ENCODE measurements at places on chromosomes 1 and 21.
A peak's percentile ranks its signal among the peaks of the same experiment; 100 is the strongest.

GRCh38 chr1:202862679-202863560 lies 26.0 kb downstream of the RABIF start:
- no peak overlapping the region for H3K27ac ChIP-seq
- DNase-seq = no peak
- peaks cover 31% of the 10 kb centered on the region for H3K4me1 ChIP-seq
- H3K4me3 ChIP-seq = no peak overlapping the region

- H3K36me3 ChIP-seq = no peaks in the 10 kb centered on the region
- no peaks in the 10 kb centered on the region for H3K4me1 ChIP-seq
- no peak for DNase-seq
- no peak overlapping the region for H3K4me3 ChIP-seq
These were observed 620.9 kb upstream of the USP24 start for GRCh38 chr1:55836086-55836485.

GRCh38 chr1:60152891-60153290 lies 79.3 kb upstream of the C1orf87 start:
- no peak overlapping the region for H3K4me3 ChIP-seq
- H3K4me1 ChIP-seq = no peaks in the 10 kb centered on the region
- H3K27me3 ChIP-seq = no peaks in the 10 kb centered on the region
- H3K27ac ChIP-seq = no peak overlapping the region
- H3K36me3 ChIP-seq = no peaks in the 10 kb centered on the region

GRCh38 chr1:202038688-202039346 lies 28.4 kb downstream of the ELF3 start:
- H3K4me3 ChIP-seq = no peak overlapping the region
- DNase-seq = no peak
- H3K4me1 ChIP-seq = no peaks in the 10 kb centered on the region
- no peak overlapping the region for H3K27ac ChIP-seq
- no peaks in the 10 kb centered on the region for H3K36me3 ChIP-seq

DNA sequence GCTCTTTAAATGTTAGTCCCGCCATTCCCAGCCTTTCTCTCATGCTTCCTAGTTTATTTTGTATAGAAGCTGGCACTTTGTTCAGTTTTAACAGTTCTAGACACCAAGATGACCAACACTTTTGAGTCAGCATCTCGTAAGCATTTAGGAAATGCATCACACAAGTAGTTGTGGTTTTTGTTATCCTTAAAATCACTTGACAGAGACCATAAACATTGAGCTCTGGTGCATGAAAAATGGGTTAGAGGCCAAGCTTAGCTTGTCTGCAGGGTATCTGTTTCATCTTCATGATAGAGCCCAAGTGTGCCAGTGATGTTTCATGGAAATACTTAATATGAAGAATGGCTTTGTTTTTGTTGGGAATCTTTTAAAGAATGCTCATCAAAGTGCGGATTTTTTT lies 159.7 kb downstream of the DISP1 start:
- no peaks in the 10 kb centered on the region for H3K4me1 ChIP-seq
- no peak overlapping the region for H3K27ac ChIP-seq
- DNase-seq = no peak
- H3K36me3 ChIP-seq = no peaks in the 10 kb centered on the region

GRCh38 chr1:93207211-93207610 lies 26.7 kb downstream of the CCDC18 start:
- DNase-seq = no peak
- no peaks in the 10 kb centered on the region for H3K4me1 ChIP-seq
- H3K36me3 ChIP-seq = peaks cover 31% of the 10 kb centered on the region
- no peak overlapping the region for H3K27ac ChIP-seq
- no peak overlapping the region for H3K4me3 ChIP-seq

- H3K27me3 ChIP-seq = no peaks in the 10 kb centered on the region
- H3K4me3 ChIP-seq = no peak overlapping the region
- no peak for DNase-seq
- no peak overlapping the region for H3K27ac ChIP-seq
- H3K36me3 ChIP-seq = no peaks in the 10 kb centered on the region
These were observed 179.3 kb upstream of the ZNF644 start for GRCh38 chr1:91201176-91201575.

GRCh38 chr1:183277821-183278738 lies 92.0 kb downstream of the LAMC2 start:
- H3K27ac ChIP-seq = peak overlapping the region; percentile 96
- no peak overlapping the region for H3K4me3 ChIP-seq
- H3K27me3 ChIP-seq = no peaks in the 10 kb centered on the region
- DNase-seq = no peak
- peaks cover 39% of the 10 kb centered on the region for H3K4me1 ChIP-seq

DNA sequence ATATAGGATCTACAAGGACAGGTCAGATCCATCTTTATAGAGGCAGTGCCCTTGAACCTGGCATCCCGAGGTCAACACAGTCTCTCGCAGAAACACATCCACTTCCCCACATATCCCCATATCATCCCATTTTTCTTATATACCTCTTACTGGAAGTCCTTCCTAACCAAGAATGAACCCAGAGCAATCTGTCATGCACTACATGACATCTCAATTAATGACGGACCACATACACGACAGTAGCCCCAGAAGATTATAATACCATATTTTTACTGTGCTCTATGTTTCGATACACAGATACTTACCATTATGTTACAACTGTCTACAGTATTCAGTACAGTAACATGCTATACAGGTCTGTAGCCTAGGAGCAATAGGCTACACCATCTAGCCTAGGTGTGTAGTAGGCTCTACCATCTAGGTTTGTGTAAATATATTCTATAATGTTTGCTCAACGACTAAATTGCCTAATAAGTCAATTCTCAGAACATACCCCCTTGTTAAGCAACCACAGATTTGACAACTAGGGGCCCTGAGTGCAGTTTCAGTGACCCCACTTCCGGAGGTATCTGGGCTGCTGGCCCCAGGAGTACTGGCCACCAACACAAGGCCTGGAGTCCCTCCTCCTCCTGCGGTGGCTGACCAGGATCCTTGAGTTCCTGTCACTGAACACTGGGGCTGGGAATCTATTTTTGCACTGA lies 28.1 kb downstream of the PTPN14 start:
- no peak overlapping the region for H3K4me3 ChIP-seq
- H3K4me1 ChIP-seq = peaks cover 15% of the 10 kb centered on the region
- no peaks in the 10 kb centered on the region for H3K36me3 ChIP-seq
- H3K27me3 ChIP-seq = no peaks in the 10 kb centered on the region
- DNase-seq = no peak
- no peak overlapping the region for H3K27ac ChIP-seq

DNA sequence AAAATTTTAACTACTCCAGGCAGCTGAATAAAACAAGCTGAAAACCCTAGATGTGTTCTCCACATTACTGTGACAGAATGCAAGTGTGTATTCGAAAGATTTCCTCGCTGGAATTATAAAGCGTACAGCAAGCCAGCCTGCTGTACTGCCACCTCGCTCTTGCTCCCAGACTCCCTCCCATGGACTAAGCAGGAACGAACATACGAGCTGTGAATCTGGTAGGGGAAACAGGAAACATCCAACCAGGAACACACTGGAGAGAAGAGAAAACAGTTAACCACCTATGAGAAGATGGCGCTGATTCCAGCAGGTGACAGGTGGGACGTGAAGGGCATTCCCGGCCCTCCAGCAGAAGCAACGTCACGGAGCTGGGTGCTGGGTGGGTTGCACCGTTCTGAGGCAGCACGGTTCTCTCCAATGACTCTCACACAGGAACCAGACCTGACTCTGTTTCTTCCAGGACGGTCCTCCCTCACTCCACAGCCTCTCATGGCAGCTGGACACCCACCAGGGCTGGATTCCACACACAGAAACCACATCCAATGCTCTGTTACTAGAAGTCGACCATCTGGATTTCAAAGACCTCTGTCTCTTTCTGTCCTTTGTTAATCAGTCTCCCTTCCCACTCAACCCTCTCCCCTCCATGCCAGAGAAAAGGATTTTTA lies 219.2 kb downstream of the RERE start:
- no peak for DNase-seq
- peaks cover 14% of the 10 kb centered on the region for H3K4me1 ChIP-seq
- no peaks in the 10 kb centered on the region for H3K36me3 ChIP-seq
- H3K4me3 ChIP-seq = no peak overlapping the region

- H3K36me3 ChIP-seq = peaks cover 41% of the 10 kb centered on the region
- no peak overlapping the region for H3K4me3 ChIP-seq
- no peaks in the 10 kb centered on the region for H3K4me1 ChIP-seq
- DNase-seq = no peak
- H3K27ac ChIP-seq = no peak overlapping the region
- H3K27me3 ChIP-seq = no peaks in the 10 kb centered on the region
These were observed 12.2 kb downstream of the HDAC1 start for GRCh38 chr1:32303997-32304622.

- peaks cover 23% of the 10 kb centered on the region for H3K4me1 ChIP-seq
- no peak for DNase-seq
- no peaks in the 10 kb centered on the region for H3K27me3 ChIP-seq
These were observed 59.2 kb downstream of the WNT9A start for GRCh38 chr1:227888404-227889046.

DNA sequence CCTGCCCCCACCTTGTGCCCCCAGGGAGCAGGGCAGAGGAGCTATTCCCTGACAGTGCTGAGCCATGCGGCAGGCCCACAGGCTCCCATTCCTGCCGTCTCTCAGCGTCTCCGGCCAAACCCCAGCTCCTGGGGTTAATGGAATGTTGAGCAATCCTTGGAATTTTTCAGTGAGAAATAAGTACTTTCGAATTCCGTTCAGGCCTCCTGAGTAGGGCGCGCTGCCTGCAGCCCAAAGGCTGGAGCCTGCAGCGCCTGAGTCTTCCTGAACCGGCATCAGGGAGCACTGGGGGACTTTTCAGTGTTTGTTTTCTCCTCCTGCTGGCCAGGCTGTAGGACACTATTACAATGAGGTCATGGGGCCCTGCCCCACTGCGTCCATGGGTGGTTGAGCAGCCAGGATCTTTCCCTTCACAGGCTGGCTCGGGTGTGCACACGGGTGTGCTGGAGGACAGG lies 33.3 kb upstream of the CSF1 start:
- no peaks in the 10 kb centered on the region for H3K36me3 ChIP-seq
- no peaks in the 10 kb centered on the region for H3K4me1 ChIP-seq
- no peaks in the 10 kb centered on the region for H3K27me3 ChIP-seq
- no peak for DNase-seq

GRCh38 chr1:64963466-64963865 lies 2.9 kb downstream of the JAK1 start:
- no peaks in the 10 kb centered on the region for H3K27me3 ChIP-seq
- H3K4me1 ChIP-seq = peaks cover 61% of the 10 kb centered on the region
- H3K36me3 ChIP-seq = no peaks in the 10 kb centered on the region
- H3K4me3 ChIP-seq = no peak overlapping the region
- DNase-seq = no peak

GRCh38 chr1:25765923-25766589 lies 33.9 kb upstream of the SELENON start:
- H3K36me3 ChIP-seq = peaks cover 3% of the 10 kb centered on the region
- DNase-seq = no peak
- H3K4me1 ChIP-seq = no peaks in the 10 kb centered on the region
- H3K27me3 ChIP-seq = no peaks in the 10 kb centered on the region

DNA sequence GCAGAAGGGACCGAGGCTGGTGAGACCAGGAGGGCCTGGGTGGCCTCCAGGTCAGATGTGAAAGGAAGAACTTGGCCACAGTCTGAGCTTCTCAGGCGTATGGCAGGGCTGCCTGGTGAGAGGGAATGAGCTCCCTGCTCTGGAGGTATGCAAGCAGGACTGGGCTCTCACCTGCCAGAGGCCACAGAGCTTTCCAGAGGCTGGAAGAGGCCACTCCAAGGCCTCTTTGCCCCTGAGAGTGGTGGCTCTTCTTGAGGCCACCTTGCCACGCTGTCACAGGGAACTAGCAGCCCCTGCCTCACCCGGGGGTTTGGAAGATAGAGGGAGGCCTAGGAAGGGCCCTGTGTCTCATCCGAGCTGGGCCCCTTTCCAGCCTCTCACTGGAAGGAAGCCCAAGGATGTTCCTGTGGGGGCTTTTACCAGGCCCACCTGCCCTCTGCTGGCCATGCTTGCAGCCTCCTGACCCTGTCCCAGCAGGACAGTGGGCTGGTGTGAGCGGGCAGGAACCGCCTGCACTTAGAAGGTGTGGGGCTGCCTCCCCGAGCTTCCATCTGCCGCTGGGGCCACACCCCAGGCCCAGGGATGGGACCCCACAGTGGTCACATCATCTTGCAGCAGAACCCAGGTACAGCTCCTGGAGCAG lies 10.0 kb downstream of the PCSK9 start:
- no peaks in the 10 kb centered on the region for H3K36me3 ChIP-seq
- no peak overlapping the region for H3K4me3 ChIP-seq
- peaks cover 12% of the 10 kb centered on the region for H3K4me1 ChIP-seq
- no peak overlapping the region for H3K27ac ChIP-seq
- no peak for DNase-seq

- H3K27ac ChIP-seq = no peak within 1 kb of the TSS
- peak; percentile 46 for DNase-seq
- H3K4me3 ChIP-seq = peak within 1 kb of the TSS; percentile 57
- peaks cover 5% of the 10 kb centered on the region for H3K4me1 ChIP-seq
- peaks cover 31% of the 10 kb centered on the region for H3K27me3 ChIP-seq
- H3K36me3 ChIP-seq = no peaks in the 10 kb centered on the region
These were observed at the start of gene TTLL7 for GRCh38 chr1:83998498-83999315. Gene TTLL7, minus strand, starts transcription at chr1:83999132. Its CDS starts 46,921 bp downstream, at chr1:83952211.

GRCh38 chr1:210456731-210457255 lies 128.1 kb downstream of the HHAT start:
- no peak overlapping the region for H3K27ac ChIP-seq
- no peaks in the 10 kb centered on the region for H3K4me1 ChIP-seq
- no peaks in the 10 kb centered on the region for H3K27me3 ChIP-seq

DNA sequence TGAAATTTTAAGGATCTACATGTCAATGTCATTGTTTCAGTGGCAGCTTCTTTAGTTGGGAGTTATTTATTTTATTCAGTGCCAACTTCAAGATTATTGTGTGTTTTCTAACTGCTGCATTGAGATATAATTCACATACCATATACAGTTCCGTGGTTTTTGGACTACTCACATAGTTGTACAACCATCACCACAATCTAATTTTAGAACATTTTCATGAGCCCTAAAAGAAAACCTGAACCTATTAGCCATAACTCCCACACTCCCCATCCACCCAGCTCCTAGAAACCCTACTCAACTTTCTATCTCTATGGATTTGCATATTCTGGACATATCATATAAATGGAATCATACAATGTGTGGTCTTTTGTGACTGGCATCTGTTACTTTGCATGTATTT lies 220.0 kb downstream of the LRRC40 start:
- peaks cover 11% of the 10 kb centered on the region for H3K4me1 ChIP-seq
- H3K27me3 ChIP-seq = no peaks in the 10 kb centered on the region
- no peak overlapping the region for H3K4me3 ChIP-seq
- no peak for DNase-seq
- H3K36me3 ChIP-seq = no peaks in the 10 kb centered on the region

GRCh38 chr1:147699686-147700041 lies 29.3 kb upstream of the ACP6 start:
- H3K27me3 ChIP-seq = no peaks in the 10 kb centered on the region
- no peak for DNase-seq
- H3K36me3 ChIP-seq = no peaks in the 10 kb centered on the region
- no peak overlapping the region for H3K27ac ChIP-seq
- H3K4me1 ChIP-seq = no peaks in the 10 kb centered on the region

DNA sequence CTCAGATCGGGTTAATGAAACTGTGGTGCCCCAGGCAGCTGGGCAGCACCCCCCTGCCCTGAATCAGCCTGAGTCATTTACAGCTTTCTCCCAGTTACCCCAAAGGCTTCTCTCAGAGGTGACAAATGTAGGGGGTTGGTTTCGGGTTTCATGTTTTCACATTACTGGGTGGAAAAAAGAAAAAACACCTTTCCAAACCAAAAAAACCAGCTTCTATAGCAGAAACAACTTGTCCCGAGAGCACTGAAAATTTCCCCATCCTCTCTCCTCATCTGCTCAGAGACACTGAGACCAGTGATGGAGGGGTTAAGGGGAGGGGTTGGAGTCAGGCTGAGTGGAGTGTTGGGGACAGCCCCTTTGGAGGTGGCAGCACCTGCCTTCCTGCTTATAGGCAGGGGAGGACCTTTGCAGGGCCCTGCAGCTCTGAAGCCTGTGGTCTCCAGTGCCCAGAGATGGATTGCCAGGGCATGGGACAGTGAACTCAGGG lies 15.6 kb downstream of the UTP11 start:
- no peaks in the 10 kb centered on the region for H3K27me3 ChIP-seq
- peaks cover 13% of the 10 kb centered on the region for H3K4me1 ChIP-seq
- H3K36me3 ChIP-seq = peaks cover 36% of the 10 kb centered on the region
- DNase-seq = no peak
- H3K27ac ChIP-seq = no peak overlapping the region

All from CD14-positive monocyte (primary cell).